ENCODE measurements at places on chromosomes 2 and 18.

GRCh38 chr18:4720518-4720917 lies 265.4 kb upstream of the DLGAP1 start:
- DNase-seq: no peak

DNA sequence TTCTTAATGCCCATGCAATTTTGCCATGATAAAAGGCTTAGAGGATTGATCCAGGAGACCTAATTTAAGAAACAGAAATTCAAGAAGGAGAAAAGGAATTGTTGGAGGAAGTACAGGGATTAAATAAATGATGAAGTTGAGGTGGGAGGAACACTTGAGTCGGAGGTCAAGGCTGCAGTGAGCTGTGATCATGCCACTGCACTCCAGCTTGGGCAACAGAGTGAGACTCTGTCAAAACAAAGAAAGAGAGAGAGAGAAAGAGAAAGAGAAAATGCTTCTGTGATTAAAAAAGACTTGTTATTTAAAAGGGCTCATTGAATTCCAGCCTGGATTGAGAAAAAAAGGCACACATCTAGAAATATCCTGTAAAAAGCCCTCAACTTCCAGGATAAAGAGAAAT lies 123.2 kb downstream of the B3GNT2 start:
- DNase-seq: no peak

DNA sequence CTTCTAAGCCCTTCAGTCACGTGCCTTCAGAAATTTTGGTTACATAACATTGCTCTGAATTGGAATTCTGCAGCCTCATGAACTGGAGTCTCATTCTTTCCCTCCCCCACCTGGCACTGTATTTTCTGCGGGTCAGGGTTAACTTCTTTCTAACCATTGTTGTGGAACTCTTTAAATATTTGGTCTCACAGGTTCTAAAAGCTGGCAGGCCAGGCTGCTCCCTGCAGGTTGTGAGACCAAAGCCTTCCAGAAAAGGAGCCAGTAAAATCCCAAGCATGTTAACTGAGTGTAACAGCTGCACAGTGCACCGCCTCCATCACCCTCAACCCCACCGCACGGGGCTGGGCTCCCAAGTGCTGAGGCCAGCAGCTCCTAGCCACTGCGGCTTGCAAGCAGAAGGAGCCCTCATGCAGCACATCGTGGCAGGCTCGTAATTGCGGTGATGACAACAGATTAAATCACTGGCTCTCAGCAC lies 174.1 kb upstream of the ALPP start:
- DNase-seq: no peak

DNA sequence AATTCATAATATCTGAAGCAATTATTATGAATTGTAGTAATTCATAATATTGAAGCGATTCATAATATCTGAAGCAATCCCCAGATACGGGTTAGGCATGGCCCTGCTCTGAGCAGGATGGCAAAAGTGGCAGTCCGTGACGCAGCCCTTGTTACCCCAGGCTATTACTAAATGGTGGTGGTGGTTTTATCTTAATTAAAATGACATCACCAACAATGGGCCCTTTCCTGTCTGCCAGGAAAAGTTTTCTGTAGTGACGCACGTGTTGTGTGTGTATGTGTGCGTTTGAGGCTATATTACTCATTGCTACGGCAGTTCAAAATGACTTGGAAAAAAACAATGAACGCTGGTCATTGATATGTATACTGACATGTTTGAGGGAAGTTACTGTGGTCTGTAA lies 10.6 kb upstream of the MOCOS start:
- no peak for DNase-seq

DNA sequence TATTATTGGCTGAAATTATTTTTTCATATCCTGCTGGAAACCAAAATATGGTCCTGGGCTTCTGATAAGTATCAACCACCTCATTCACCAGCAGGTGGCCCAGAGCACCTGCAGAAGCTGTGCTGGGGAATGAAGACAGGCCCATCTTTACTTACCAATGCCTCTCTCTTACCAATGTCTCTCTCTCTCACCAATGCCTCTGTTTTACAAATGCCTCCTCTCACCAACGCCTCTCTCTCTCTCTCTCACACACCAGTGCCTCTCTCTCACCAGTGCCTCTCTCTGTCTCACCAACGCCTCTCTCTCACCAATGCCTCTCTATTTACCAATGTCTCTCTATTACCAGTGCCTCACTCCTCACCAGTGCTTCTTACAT lies 2.3 kb upstream of the MAL start:
- peak; percentile 75 for DNase-seq
